Stimulated activated CD4-positive, alpha-beta T cell treated with anti-CD3 and anti-CD28 coated beads, Interleukin-4, amount 100 ng/mL, for 4 hours (primary cell): ENCODE measurements at places on chromosomes 4 and X.

DNA sequence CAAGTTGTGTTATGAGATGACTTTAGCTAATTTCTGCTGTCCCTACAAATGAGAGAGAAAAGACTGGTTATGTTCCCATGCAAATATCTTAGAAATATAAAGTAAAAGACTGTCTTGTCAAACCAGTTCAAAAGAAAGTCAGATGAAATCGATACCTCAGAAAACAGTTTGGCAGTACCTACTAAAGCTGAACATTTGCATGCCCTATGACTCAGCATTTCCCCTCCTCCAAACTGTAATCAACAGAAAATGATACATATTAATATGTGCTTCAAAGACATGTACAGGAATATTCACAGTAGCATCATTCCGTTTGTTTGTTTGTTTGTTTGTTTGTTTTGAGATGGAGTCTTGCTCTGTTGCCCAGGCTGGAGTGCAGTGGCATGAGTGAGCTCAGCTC, 90.3 kb downstream of the ARX start:
- DNase-seq, result no peak

DNA sequence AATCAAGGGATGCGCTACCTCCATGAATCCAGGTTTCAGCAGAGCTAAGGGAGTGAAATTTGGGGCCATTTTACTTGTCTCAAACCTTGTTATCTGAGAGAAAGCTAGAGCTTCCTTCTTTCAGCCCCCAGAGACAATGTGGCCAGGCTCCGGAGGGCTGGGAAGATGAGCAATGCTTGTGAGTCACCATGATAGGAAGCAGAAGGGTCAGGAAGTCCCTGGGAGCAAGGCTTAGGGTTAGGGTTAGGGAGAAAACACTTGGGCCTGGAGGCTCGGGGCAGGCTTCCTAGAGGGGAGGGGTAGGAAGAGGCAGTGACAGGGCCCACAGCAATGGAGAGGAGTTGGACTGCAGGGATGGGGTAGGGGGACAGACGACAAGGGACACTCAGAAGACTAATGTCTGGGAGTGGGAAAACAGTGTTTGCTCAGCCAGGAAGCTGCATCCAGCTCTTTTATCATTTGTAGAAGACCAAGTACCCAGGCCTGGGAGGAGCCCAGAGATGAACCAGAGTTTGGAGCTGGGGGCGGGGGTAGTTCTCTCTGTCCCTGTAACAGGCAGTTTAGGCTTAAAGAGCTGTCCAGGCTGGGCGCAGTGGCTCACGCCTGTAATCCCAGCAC, 16.4 kb upstream of the PORCN start:
- DNase-seq, result no peak

GRCh38 chr4:56197387-56197786, 189.9 kb downstream of the AASDH start:
- DNase-seq, result no peak

DNA sequence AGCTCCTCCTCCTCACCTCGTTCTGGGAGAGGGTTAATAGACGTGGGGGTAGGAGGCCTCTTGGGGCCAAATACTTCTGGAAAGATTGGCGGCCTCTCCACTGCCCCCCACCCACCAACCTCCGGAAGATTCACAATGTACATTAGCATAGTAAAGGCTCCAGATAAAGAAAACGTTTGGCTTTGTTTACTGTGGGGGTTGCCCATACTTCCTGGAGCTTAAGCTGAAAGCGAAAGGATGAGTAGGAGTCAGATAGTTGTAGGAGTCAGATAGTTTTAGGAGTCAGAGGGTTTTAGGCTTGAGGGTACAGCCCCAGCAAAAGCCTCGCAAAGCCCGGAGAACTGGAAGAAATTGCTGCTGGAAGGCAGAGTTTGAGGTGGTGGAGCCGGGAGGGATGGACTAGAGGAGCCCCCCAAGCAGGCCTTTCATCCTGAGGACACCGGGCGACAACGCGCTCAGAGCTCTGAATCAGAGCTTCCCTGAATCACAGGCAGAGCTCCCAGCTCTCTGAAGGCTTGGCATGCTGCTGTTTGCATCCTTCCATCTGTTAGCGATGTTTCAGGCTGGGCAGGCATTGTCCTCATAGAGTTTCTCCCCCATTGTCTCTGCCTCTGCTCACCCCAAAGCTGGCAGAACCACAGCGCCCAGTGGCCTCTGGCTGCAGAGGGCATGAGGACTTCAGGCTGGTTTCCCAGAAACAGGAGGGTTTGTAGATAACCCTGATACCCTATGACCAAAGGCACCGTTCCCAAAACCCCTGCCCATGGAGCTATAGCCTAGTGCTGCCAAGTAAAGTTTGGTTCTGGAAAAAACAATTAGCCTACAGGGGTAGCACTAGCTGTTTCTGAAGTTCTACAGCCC, 280.7 kb downstream of the BCOR start:
- DNase-seq, result no peak

DNA sequence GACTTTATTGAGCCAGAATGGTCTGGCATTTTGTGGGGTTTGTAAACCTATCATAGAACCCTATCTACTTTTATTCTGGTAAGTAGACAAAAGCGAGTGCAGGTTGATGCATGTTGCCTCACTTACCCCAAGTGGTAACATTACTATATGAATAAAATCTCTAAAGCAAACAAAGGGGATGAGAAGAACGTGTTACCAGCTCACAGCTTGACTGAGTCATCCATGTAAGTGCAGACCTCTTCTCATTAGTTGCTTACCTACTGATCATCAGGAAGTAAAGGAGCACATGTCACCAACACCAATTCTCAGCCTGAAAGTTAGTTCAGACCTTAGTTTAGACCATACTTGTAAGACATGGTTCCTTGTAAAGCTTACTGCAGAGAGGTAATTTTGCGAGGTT, 1328.3 kb downstream of the C4orf33 start:
- DNase-seq, result no peak

GRCh38 chrX:100409610-100410590, at the start of gene PCDH19:
TSS of gene PCDH19 (minus strand) at chrX:100410273. CDS start at chrX:100408597, 1,676 bp downstream.
- peak; percentile 33 for DNase-seq

DNA sequence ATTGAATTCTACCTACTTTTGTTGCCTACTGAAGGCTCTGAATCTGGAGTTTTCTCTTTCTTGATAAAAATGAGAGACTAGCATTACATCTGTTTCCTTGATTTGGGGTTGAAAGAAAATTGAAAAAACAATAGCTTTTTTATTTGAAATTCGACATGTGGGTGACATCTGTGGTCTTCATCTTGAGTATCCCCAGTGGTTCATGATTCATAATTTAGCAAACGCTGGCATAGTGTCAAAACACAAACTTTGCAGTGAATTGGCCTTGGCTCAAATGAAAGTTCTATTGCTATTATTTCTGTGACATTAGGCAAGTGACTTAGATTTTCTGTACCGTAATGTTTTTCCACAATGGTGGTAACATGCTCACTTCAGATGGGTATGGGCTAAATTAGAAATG, 747.6 kb downstream of the PCDH7 start:
- no peak for DNase-seq
